Naive thymus-derived CD8-positive, alpha-beta T cell (primary cell): ENCODE measurements at places on chromosomes 2 and 18.

DNA sequence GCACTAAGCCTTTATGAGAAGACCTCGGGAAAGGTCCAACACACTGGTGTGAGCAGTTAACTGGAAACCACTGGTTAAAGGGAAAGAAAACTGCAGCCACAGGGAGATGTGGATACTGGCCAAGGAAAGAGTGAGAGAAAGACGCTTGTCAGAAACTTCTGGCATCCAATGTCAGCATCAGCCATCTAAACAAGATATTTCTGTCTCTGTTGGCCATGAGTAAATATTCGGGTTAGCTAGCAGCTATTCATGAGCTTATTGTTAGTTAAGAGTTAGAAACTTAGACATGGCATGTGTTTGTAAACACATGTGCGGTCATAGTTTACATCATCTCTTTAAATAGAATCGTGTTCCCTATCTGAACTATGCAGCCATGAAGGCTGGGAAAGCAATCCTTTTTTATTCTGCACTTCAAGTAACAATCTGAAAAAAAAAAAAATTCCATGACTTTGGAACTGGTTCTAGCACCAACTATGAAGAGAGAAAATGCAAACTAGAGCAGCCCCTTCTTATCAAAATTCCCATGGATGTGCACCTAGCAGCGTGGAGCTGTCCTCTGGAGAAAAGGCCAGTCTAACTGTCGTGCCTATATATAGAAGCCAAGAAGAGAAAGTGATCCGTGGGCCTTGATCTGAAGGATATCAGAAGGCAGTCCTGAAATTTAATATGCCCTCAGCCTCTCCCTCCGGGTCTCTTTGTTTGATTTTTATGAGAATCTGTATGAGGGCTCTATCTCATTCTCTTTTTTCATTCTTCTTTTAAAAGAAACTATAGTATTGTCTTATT, 84.0 kb upstream of the RFX8 start:
- H3K27me3 ChIP-seq, result no peaks in the 10 kb centered on the region
- no peak for DNase-seq
- H3K4me1 ChIP-seq, result peaks cover 30% of the 10 kb centered on the region

DNA sequence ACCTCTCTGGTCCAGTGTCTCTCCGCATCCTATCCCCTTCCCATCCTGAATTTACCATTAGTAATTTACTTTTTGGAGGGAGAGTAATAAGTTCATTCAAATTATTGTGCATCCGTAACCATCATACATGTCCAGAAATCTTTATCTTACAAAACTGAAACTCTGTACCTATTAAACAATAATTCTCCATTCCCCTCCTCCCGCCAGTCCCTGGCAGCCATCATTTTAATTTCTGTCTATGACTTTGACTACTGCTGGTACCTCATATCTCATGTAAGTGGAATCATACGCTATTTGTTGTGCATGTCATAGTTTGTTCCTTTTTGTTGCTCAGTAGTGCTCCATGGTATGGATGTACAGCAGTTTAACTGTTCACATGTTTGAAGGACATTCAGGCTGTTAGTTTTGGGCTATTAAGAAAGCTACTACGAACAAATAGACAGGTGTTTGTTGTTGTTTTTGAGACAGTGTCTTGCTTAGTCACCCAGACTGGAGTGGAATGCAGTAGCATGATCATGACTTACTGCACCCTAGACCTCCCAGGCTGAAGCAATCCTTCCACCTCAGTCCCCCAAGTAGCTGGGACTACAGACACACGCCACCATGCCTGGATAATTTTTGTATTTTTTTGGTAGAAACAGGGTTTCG, 2.0 kb downstream of the LIMS1 start:
- H3K27ac ChIP-seq, result no peak overlapping the region
- no peak for DNase-seq
- peaks cover 2% of the 10 kb centered on the region for H3K36me3 ChIP-seq
- H3K4me1 ChIP-seq, result peaks cover 25% of the 10 kb centered on the region
- H3K4me3 ChIP-seq, result no peak overlapping the region
- no peaks in the 10 kb centered on the region for H3K27me3 ChIP-seq

DNA sequence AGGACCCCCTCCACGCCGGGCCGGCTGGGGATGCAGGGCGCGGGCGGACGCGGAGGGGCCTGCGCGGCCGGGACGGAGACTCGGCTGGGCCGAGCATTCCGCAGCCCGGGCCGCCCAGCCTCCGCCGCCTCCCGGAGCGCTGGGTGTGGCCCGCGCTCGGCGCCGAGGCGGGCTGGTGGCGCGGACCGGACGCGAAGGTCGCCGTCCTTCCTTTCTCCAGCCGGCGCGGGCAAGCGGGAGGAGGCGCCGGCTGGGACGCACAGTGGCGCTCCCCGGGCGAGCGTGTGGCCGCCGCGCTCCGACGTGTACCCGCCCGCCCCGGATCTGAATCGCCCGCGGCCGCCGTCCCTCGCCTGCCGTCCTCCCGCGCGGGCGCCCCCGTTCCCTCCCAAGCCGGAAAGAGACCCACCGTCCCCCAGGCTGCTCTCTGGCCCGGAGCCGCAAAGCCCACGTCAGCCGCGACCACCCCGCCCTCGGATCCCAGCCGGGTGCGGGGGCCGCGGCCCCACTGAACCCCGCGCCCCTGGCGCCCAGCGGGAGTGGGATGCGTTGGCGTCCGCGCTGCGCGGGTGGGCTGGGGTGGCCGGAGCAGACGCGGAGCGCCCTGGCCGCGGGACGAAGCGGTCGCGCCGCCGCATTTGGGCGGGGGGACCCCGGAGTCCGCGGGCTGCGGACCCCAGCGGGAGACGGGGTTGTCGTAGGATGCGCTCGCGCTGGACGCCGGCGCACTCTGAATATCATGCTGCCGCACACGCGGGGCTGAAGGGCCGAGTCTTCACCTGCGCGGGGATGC, 634 bp downstream of the SPATS2L start:
- peaks cover 13% of the 10 kb centered on the region for H3K36me3 ChIP-seq
- H3K4me1 ChIP-seq, result peaks cover 13% of the 10 kb centered on the region
- no peak for DNase-seq

DNA sequence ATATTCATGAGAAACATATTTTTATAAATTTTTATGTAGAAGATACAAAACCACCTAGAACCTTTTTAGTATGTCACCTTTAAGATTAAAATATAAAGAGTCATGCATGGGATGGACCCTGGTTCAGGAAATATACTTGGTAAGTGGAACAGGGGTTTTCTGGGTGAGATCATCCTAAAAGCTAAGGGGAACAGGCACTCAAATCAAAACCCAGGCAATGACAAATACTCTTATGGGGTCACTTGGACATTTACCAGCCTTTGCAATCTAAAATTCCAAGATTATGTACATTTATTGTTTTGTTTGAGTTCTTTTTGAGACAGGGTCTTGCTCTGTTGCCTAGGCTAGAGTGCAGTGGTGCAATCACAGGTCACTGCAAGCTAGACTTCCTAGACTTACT, 65.8 kb downstream of the SGPP2 start:
- H3K36me3 ChIP-seq, result no peaks in the 10 kb centered on the region
- no peak overlapping the region for H3K4me3 ChIP-seq
- no peak overlapping the region for H3K27ac ChIP-seq

DNA sequence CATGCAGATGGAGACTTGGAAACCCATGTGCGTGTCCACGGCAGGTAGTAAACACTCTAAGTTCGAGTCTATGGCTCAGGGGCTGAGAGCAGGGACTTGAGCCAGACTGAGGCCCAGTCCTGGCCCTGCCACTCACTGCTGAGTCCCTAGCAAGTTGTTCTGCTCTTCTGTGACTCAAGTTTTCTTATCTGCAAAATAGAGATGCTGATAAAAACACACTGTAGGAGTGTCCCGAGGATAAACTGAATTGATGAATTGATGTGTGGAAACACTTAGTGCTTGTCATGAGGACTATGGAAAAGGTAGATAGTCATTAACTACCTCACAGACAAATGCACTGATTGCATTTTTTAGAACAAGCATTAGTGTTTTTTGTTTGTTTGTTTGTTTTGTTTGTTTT, 73.2 kb downstream of the BOLA3 start:
- DNase-seq, result no peak
- no peaks in the 10 kb centered on the region for H3K36me3 ChIP-seq
- no peak overlapping the region for H3K27ac ChIP-seq
- H3K27me3 ChIP-seq, result no peaks in the 10 kb centered on the region
- no peak overlapping the region for H3K4me3 ChIP-seq

DNA sequence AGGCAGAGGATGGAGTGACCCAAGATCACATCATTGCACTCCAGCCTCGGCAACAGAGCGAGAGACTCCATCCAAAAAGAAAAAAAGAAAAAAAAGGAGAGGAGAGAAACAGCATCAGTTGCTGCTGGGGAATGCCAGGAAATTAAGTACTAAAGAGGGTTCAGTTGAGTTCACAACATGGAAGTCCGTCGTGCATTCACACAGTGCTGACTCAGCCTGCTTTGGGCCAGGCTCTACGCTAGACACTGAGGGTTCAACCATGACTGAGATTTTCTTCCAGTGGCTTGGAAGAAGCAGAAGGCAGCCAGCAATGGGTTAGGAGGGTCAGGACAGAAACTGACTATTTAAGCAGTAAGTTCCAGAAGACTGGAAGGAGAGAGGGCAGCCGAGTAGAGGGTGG, 108.8 kb downstream of the FMNL2 start:
- H3K27ac ChIP-seq, result no peak overlapping the region
- peaks cover 16% of the 10 kb centered on the region for H3K27me3 ChIP-seq
- peaks cover 2% of the 10 kb centered on the region for H3K4me1 ChIP-seq
- H3K4me3 ChIP-seq, result no peak overlapping the region

GRCh38 chr18:62339106-62339988, 14.2 kb downstream of the TNFRSF11A start:
- H3K36me3 ChIP-seq, result no peaks in the 10 kb centered on the region
- H3K27me3 ChIP-seq, result peaks cover 10% of the 10 kb centered on the region
- H3K4me1 ChIP-seq, result no peaks in the 10 kb centered on the region
- H3K27ac ChIP-seq, result no peak overlapping the region
- DNase-seq, result no peak

DNA sequence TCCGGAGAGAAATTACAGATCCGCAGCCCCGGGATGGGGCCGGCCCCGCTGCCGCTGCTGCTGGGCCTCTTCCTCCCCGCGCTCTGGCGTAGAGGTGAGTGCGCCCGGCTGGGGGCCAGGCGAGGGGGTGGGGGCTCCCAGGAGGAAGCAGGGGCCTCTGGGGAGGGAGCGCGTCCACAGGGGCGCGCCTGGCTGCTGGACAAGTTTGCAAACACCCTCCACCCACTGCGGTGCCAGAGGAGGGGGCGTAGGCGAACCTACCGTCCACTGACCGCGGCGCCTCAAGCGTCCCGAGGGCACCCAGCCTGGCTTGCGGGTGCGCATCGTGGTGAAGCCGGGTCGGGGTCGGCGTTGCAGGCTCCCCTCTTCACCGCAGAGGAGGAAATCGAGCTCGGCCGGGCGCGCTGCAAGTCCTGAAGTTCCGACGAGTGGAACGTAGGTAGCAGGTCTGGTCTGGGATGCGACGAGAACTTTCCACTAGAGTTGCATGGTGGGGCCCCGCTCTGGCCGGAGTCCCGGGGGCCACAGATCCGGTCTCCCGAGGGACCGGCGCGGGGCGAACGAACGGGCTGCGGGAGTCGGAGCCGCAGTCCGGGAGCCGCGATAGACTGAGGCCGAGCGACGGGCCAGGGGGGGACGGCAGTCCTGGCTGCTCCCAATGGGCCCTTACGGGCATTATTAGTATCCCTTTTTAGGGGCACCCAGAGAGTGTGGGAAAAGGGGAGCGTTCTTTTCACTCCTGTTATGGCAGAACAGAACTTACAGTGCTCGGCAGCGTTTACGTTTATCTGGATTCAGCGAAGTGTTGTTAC, 502 bp downstream of the MERTK start:
- peaks cover 18% of the 10 kb centered on the region for H3K4me1 ChIP-seq
- peak overlapping the region; percentile 76 for H3K4me3 ChIP-seq
- no peaks in the 10 kb centered on the region for H3K36me3 ChIP-seq

DNA sequence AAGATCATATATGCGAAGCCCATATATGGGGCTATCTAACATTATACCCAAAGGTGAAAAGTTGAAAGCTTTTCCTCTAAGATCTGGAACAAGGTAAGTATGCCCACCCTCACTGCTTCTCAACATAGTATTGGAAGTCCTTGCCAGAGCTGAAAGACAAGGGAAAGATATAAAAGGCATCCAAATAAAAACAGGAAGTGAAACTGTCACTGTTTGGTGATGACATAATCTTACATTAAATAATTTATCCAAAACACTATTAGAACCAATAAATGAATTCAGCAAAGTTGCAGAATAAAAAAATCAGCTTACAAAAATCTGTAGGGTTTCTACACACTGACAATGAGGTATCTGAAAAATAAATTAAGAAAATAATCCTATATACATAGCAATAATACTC, 205.8 kb downstream of the INSIG2 start:
- no peaks in the 10 kb centered on the region for H3K36me3 ChIP-seq
- H3K4me1 ChIP-seq, result no peaks in the 10 kb centered on the region
- H3K27me3 ChIP-seq, result peaks cover 44% of the 10 kb centered on the region

DNA sequence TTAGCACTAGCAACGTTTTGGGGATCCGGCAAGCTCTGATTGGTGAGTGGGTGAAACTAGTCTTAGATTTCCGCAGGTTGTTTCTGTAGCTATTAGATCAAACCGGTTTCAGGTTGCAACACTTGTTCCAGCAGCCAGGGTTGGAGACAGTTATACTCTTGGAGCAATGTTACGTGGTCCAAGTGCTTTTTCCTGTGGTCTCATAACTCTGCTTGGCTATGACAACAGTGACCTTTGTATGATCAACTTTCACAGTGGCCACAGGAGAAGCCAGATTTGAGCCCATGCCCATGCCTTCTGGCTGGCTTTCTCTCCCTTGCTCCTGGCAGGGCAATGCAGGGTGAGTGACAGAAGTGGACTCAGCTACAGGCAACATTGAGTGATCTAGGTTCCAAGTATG, 84.5 kb upstream of the TAF1B start:
- no peak overlapping the region for H3K4me3 ChIP-seq
- H3K27ac ChIP-seq, result no peak overlapping the region
- peaks cover 32% of the 10 kb centered on the region for H3K4me1 ChIP-seq
- H3K27me3 ChIP-seq, result peaks cover 38% of the 10 kb centered on the region
- H3K36me3 ChIP-seq, result no peaks in the 10 kb centered on the region

- peak overlapping the region; percentile 92 for H3K27ac ChIP-seq
- peaks cover 2% of the 10 kb centered on the region for H3K27me3 ChIP-seq
- H3K36me3 ChIP-seq, result peaks cover 1% of the 10 kb centered on the region
- peak; percentile 37 for DNase-seq
These were observed 36.9 kb upstream of the SLC14A1 start for GRCh38 chr18:45686891-45687611.

DNA sequence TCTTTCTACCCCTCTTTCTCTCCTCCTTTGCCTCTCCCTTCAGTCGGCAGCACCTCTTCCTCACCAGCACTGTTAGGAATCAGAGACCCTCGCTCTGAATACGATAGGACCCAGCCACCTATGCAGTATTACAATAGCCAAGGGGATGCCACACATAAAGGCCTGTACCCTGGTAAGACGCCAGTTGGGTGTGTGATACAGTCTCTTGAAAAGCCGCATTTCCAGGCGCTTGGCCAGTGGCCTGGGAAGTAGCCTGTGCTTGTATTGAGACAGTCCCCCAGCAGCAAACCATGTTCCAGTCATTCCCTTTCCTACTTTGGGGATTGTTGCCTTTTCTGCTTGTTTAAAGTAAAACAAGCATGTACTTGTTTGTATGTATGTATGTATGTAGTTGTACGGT, 118.4 kb upstream of the DAPL1 start:
- DNase-seq, result no peak
- no peaks in the 10 kb centered on the region for H3K4me1 ChIP-seq
- peaks cover 51% of the 10 kb centered on the region for H3K36me3 ChIP-seq
- H3K27me3 ChIP-seq, result no peaks in the 10 kb centered on the region
